ENCODE measurements at places on chromosomes 13 and 19.
A peak's percentile ranks its signal among the peaks of the same experiment; 100 is the strongest.

DNA sequence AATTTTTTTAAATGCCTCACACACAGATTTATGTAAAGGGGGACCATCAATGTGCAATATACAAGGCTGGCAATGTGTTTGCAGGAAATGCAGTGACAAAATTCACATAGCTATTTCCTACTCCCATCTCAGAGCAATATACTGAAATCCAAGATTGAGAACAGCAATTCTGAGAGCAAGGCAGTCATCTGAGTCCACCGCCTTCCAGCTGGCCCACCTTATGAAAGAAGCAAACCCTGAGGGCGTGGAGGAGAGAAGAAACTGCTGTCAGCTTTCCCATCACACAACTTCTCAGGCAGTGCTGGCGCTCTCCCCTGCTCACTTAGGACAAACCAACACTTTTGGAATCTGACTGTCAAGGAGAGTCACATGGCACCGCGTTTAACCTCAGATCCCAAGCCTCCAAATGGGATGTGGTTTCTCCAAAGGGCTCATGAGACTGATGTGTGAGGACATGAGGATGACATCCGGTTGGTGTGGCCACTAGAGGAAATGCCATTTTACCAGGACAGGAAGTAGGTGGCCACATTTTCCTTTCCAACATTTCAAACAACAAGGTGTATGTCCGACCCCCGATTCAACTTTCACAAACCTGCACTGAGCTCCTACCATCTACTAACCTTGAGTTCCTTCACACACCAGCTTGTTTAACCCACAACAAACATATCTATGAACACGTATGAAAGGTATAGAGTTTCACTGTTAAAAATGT, 3.7 kb upstream of the DOCK9 start:
- no peak for DNase-seq

GRCh38 chr19:33629826-33630375, 8.1 kb downstream of the CHST8 start:
- DNase-seq = no peak

- no peak for DNase-seq
These were observed 133.9 kb downstream of the AKAP11 start for GRCh38 chr13:42405665-42406390.

GRCh38 chr13:77810878-77811277, 107.8 kb downstream of the EDNRB start:
- DNase-seq = no peak

DNA sequence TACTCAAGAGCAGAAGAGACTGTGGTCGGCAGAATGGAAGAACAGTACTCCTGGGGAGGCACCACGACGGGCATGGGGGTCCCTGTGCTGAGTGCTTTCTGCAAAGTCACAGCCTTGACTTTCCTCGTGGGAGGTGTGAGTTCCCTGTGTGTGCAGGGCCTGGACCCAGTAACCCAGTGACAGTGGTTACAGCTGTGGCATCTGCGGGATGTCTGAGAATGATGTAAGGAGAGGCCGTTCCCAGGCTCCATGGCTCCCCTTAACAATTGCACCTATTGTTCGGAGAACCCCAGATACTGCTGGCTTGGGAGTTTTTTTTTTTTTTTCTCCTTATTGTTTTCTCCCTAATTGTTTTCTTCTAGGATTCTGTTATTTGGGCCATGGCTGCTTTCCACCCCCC, 5.1 kb upstream of the NANOS2 start:
- DNase-seq = no peak

DNA sequence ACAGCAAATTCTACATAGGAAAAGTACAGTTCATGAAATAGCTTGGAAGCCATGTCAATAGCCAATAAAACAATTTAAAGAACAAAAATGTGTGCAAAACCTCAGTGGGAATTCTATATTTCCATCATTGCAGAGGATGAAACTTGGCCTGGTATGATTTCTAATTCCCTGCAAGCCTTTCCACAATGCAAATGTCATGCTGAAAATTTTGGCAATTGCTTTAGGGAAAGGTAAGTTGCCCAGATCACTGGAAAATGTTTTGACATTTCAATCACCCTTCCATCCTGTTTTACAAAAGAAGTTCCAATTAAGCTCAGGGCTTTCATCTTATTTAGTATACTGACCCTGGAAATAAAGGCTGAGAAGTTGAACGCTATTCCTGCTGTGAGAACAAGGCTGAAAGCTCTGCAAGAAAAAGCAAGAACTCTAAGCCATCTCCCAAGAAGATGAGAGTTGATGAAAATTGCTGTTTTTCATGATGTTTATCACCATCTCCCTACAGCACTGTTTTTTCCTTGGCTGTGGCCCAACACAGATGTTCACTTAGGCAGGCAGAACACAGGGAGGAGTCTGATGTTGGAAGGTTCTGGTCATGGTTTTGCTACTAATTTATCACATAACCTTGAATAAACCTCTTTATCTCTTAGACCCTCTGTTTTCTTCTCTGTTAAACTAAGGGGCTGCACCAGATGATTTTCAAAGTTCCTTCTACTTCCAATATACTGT, 263.7 kb downstream of the KCTD12 start:
- no peak for DNase-seq

DNA sequence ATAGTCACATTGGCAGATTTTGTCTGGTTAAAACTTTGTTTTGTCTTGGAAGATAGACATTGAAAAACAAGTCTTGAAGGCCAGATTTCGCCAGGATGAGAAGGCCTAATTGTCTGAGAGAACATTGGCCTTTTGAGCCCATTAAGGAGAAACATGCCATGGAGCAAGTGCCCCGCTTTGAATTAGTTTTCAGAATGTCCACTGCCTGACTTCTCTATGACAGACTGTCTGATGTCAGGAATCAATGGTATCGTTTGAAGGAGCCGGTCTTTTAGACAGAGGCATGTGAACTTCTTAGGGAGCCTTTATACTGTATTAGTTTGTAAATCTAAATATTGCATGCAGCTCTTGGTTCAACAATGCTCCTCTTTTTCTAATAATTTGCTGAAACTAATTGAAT, 155.9 kb downstream of the DLEU7 start:
- DNase-seq = no peak

GRCh38 chr13:51364404-51365008, 25.0 kb downstream of the SERPINE3 start:
- DNase-seq = no peak

DNA sequence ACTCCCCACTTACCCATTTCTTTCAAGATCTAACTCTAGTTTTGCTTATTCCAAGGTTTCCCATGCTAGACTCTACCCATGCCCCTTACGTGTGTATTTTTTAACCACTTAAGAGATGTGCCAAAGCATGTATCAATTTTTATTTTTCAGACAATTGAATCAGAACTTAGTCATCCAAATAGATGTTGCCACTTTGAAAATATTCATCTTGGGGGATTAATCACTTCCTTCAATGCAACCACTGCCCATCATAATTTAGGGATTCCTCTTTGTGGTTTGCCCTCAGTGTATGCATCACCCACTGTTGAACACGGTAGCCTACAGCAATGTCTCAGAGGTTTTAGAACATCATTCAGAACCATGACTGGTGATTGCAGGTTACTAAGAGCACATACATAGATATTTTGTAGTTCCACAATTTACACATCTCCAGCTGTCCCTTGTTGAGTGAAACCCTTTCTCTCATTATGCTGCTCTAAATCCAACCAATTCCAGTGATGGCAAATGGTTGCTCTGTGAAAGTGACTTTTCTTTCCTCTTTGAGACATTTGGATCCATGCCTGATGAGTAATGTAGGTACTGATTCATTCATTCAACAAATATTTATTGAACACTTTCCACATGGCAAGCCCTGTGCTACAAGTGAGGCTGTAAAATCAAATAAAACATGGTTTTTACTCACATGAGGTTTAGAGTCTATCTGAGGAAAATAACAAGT, 60.6 kb upstream of the SERP2 start:
- DNase-seq = no peak

GRCh38 chr13:44713788-44714469, 137.8 kb upstream of the TSC22D1 start:
- DNase-seq = no peak

DNA sequence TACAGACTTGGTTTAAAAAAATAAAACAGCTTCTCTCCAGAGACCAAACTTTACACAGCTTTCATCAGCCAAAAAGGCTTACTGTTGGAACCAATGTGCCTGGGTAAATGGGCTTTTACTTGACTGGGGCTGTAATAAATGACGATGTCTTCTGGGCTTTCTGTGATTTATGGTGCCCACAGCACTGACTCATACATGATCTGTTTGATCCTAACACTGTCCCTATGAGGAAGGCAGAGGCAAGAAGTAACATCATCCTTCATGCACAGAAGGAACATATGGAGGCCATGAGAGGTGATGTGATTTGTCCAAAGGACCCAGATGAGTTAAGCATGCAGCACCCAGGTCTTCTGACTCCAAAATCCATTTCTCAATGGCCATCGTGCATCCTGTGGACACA, 77.4 kb downstream of the DOCK9 start:
- DNase-seq = no peak

DNA sequence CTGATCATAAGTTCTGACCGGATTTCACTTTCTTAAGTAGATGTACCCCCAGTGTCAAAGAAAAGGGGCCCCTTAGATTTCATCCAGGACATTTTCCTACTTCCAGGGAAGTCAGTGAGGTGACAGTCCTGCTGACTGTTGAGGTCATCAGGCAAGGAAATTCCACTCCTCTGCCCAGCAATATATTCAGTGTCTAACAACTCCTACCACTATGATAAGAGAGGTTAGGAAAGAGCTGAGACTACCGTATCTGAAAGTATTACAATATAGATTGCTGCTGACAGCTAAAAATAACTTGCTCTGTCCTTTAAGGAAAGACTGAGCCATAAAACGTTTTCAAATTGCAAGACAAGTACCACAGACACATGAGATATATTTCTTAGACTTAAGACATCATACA, 325.1 kb downstream of the EFNB2 start:
- DNase-seq = no peak

DNA sequence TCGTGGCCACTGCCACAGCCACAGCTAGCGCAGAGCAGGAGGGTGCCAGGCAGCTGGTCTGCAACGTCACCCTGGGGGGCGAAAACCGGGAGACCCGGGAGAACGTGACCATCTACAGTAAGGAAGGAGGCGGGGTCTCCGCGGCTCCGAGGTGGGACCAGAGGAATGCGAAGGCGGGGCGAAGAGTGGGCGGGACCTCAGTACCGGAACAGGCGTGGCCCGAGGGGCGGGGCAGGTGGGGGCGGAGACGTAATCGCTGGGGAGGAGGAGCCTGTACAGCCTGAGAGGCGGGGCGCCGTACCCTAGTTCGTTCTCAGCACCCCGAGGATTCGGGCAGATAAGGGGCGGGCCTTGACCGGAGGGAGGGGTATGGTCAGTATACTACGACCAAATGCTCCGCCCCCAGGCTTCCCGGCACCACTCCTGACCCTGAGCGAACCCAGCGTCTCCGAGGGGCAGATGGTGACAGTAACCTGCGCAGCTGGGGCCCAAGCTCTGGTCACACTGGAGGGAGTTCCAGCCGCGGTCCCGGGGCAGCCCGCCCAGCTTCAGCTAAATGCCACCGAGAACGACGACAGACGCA, 2.5 kb downstream of the ICAM5 start:
- DNase-seq = peak; percentile 72

DNA sequence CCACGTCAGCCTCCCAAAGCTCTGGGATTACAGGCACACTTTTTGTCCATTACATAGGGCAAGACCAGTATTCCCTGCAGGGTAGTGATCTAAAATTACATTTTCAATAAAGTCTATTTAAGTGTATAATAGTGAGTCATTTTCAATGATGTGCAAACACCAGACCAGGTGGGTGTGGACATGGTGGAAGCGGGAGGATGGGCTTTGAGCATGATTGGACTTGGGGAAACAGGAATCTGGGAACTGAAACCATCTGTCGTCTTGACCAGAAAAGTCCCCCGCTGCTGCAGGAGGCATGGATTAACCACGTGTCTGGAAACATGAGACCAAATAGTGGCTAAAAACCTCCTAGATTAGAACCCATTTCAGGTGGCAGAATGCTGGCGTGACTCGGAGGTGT, 4.9 kb downstream of the FXYD3 start:
- no peak for DNase-seq

GRCh38 chr13:77386880-77387606, 60.1 kb upstream of the MYCBP2 start:
- DNase-seq = no peak

GRCh38 chr19:5138606-5139582, 170.0 kb downstream of the KDM4B start:
- peak; percentile 85 for DNase-seq

- no peak for DNase-seq
These were observed 353.3 kb upstream of the HTR2A start for GRCh38 chr13:47250146-47250545.

- DNase-seq = no peak
These were observed 12.6 kb downstream of the ATP11A start for GRCh38 chr13:112702341-112702985.

GRCh38 chr13:111245576-111246384, 74.7 kb upstream of the TEX29 start:
- DNase-seq = no peak

DNA sequence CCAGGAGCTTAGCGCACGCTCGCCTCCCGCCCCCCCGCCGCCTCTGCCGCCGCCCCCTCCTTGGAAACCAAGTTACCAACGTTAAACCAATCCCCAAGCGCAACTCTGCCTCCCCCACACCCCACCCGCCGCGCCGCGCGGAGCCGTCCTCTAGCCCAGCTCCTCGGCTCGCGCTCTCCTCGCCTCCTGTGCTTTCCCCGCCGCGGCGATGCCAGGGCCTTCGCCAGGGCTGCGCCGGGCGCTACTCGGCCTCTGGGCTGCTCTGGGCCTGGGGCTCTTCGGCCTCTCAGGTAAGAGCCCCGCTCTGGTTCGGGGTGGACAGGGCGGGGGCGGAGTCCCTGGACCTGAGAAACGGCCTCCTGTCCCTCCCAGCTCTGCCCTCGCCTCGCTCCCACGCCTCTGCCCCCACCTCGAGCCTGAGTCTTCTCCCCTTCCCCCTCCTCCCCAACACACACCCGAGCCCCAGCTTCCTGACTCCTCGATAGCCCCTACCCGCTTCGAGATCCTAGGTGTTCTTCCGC, at the start of gene ICAM5:
TSS of gene ICAM5 (plus strand) at position 117 of the 521 bp plus-strand sequence. CDS start at position 209, 92 bp downstream.
- no peak for DNase-seq

GRCh38 chr19:13150931-13151604, 857 bp downstream of the IER2 start:
- peak; percentile 28 for DNase-seq

- no peak for DNase-seq
These were observed 736.9 kb downstream of the EFNB2 start for GRCh38 chr13:105798541-105798940.

DNA sequence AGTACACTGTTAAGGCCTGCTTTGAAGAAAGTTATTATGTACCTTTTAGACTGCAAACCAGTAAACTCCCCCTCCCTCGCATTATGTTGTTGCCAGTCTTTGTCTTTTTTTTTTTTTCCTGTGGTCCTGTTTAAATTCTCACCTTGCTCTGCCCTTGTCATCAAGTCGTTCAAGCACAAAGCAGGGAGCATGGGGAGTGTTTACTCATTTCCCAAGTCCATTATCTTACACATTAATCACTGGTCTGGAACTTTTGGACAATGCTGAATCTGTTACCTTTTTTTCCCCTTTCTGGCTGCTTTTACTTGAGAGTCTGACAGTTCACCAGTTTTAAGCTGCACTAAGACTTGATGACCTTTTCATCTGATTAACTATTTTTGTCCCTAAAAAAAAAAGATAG, 108.2 kb downstream of the DACH1 start:
- no peak for DNase-seq

GRCh38 chr13:30440910-30441703, 18.8 kb downstream of the UBE2L5 start:
- no peak for DNase-seq

GRCh38 chr13:24052547-24053518, 107.7 kb upstream of the SPATA13 start:
- no peak for DNase-seq

GRCh38 chr13:102042746-102043145, 359.1 kb downstream of the FGF14 start:
- no peak for DNase-seq
